Right renal pelvis (tissue), 4 donors: ENCODE measurements at places on chromosomes 6 and 20.

- no peak for DNase-seq
Measured at GRCh38 chr20:37007898-37008649, 56.6 kb upstream of the SAMHD1 start.

- DNase-seq, result no peak
Measured at GRCh38 chr6:69408886-69409285, 387.9 kb downstream of the LMBRD1 start.

GRCh38 chr6:131003488-131004386 lies 59.3 kb downstream of the EPB41L2 start:
- DNase-seq, result no peak

DNA sequence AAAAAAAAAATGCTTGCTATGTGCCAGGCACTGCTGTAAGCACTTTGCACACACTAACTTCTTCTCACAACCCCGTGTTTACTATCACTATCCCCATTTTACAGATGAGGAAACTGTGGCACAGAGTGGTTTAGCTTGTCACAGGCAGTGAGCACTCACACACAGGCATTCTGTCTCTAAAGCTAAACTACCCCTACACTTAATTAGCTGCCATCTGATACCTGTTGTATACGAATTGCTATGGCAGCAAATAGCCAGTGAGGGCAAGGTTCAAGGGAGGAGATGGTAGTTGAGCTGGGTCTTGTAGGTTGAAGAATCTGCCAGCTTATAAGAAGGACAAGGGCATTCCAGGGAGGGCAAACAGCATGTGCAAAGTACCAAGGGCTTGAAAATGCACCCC lies 5.2 kb downstream of the TNNC2 start:
- DNase-seq, result no peak

GRCh38 chr6:130018744-130019325 lies 454 bp downstream of the L3MBTL3 start:
- no peak for DNase-seq

GRCh38 chr6:4660377-4661321 lies 115.6 kb upstream of the CDYL start:
- DNase-seq, result no peak

- DNase-seq, result no peak
Measured at GRCh38 chr6:46288835-46289234, 118.1 kb upstream of the ENPP5 start.

GRCh38 chr6:41430875-41431274 lies 95.5 kb downstream of the NCR2 start:
- DNase-seq, result no peak

GRCh38 chr20:47137231-47137870 lies 219.1 kb downstream of the ZMYND8 start:
- no peak for DNase-seq

DNA sequence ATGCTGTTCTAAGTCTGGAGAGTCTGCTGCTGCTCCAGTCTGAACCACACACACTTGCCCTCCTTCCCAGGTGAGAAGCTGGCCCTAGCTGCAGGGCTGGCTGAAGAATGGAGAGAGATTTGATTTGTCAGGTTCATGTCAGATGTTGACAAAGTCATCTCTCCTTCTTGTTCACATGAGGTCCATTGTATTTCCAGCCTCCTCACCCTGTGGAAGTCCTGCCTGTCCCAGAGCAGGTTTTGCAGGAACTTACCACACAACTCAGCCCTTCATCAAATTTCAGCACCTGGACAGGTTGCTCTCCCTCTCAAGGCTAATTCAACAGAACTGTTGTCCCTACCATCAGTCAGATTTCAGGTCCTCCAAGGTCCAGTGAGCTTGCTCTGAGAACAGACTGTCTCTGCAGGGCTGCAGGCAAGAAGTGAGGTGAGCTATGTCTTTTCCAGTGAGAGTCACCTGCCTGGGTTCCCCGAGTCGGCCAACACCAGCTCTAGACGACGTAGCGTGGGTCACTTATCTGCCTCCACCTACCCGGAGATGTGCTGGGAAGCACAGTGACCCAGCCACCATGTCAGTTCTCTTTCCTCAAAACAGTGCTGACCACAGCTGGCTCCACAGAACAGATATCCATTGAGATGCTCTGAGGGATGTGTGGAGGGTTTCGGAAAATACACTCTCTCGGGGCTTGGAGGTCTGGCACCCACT lies 58.0 kb upstream of the CD93 start:
- no peak for DNase-seq

DNA sequence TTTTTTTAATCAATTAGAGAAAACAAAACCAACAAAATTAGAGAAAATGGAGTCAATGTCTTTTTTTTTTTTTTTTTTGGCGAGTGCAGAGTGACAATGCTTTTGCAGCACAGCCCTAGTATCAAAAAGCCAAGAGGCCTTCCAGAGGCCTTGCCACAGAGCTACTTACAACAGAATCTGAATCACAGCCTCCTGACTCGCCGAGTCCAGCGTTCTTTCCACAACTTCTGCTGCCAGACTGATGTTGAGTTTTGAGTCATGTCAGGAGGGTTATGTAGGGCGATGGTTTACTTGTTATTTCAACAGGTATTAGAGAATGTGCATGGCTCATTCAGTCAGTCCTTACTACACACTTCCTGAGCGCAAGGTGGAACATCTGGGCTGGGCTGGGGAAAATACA lies 88.6 kb downstream of the FNDC1 start:
- no peak for DNase-seq

- no peak for DNase-seq
Measured at GRCh38 chr20:32244150-32244823, 33.2 kb upstream of the KIF3B start.

GRCh38 chr20:46305331-46305972 lies 2.8 kb downstream of the CDH22 start:
- no peak for DNase-seq

GRCh38 chr6:149134511-149134933 lies 183.0 kb upstream of the TAB2 start:
- no peak for DNase-seq

DNA sequence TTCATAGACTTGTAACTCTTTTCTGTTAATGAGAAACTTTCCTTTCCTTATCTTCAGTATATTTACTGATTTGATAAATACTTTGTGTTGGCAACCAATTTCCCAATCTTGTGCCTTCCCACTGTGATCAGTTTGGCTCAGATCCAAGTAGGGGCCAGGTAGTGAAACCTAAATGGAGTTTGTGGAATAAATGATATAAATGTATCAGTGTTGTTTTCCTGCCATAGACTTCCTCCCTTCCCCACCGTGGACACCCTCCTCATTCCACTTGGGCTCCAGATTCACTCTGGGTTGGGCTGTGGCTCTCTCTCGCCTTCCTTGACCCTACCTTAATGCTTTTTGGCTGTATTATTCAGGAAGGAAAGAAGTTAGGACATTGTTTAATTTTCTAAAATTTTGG lies 1.3 kb downstream of the ZKSCAN3 start:
- no peak for DNase-seq

- no peak for DNase-seq
Measured at GRCh38 chr6:19354181-19354580, 483.0 kb upstream of the ID4 start.

DNA sequence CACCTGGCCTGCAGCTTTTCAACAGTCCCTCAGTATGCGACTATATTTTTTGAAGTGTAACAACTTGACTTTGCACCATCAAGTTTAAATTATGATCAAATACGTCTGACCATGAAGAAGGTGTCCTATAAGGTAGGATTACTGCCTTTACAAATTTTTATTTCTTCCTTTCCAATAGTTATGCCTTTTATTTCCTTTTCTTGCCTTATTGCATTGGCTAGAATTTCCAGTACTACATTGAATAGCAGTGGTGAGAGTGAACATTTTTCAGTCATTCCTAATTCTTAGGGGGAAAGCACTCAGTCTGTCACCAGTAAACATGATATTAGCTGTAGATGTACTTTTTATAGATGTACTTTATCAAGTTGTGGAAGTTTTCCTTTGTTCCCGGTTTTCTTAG lies 81.4 kb downstream of the IRAK1BP1 start:
- no peak for DNase-seq

GRCh38 chr6:4503700-4504099 lies 272.5 kb upstream of the CDYL start:
- no peak for DNase-seq

DNA sequence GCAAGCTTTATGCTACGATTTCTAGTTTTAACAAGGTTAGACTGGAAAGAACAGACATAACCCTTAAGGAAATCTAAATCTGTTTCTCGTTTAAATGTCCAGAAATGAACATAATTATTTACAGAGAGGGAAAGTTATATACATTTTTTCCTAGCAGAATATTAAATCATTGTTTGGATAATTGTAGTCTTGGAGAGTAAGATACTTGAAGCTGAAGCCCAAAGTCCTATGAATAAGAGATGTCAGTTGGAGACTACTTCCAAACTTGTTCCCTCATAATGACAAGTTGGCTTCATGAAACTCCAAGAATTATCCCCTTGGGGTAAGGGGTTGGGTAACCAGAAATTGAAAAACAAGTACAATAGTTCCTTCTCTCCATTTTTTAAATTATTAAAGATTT lies 911.1 kb upstream of the MAN1A1 start:
- no peak for DNase-seq

DNA sequence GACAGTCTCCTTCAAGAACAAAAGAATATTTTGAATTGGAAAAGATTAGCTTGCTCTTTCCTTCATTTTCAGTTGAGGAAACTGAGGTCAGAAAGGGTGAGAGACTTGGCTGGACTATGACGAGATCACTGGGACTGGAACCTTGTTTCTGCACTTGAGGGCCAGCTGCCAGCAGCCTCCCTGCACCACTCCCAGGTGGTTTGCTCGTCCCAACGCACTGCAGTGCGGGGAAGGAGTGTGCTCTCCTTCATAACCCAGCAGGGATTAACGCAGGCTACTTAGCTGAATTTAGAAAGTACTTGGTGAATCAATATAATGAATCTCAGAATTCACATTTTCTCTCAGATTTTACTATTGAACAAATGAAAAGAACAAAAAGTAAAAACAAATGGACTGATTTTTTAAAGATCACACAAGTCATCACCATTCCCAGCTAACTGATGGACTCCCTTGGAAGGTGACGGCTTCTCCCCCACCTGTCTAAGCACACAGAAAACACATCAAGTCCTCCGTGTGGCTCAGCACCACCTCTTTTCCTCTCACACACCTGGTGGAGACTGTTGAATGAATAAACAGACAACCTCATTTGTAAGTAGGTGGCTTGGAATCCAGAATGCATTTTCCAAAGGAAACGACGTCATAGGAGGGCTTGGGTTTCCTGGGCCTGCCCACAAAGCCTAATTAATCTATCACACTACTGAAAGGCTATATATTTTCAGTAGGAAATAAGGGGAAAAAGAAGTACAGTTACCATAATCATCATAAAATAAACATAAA lies 121.0 kb downstream of the QRSL1 start:
- no peak for DNase-seq

DNA sequence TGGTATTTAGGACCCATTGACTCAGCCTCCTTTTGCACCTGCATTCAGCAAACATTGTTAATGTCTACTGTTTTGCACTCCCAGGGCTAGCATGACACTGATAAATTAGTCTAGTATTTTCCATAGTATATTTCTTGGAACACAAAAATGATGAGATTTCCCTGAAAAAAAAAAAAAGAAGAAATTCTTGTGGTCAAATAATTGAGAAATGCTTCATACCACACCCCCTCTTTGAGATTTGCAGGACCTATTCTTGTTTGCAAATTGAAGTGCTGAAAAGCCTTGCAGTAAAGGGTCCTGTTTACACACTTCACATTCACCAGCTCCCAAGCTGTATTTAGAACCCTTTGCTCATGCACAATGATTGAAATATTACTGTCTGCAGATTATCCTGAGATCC lies 36.3 kb upstream of the CLIC5 start:
- DNase-seq, result no peak

DNA sequence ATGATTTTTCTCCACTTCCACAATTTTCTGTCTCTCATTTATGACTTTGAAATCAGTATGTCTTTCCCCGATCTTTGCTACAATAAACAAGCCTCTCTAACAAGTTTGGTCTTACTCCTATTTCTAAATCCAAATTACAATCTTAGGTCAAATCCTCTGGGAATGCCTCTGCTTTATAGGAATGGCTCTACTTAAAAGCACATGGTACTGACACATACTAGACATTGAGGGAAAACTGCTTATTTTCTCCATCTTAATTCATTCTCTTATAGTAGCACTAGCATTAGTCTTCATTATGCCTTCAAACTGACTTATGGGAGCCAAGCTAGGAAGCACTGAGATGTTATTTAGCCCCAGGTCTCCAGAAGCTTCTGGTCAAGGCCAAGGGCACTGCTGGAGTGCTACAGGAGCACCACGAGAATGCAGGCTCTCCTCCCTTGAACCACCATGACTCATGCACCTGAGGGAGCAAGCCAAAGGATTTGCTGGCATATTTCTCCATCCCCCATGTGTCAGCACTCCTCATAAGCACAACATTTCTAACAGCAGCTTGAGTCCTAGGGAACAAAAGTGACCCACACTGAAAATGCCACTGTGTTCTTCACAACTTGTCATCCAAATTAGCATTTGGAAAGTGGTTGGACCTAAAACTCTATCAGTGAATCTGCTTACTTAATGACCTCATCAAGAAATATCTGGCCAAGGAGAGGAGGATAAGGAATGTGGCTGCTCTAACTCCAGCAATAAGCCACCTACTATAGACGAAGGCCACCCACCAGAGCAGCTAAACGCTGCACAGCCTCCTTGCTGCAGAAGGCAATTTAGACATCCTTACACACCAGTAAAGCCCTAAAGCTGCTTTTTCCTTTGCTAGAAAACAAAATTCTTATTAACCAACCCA lies 156.8 kb upstream of the KCNQ5 start:
- no peak for DNase-seq

DNA sequence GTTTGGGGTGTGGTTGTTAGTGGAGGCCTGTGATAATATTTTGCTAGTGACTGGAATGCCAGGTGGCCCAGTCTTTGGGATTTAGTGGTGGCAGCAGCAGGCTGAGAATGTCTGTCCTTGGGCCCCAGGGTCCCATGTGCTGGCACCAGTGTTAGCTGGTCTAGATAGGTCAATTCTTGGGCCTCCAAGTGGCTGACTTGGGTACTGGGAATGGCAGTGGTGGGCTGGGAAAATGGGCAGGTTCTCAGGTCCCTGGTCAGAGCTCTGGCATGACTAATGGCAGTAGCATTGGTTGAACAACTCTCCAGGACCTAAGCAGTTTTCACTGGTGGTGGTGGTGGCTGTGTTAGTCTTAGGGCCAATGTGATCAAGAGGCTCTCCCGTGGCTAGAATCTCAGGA lies 50.3 kb downstream of the OLIG3 start:
- DNase-seq, result no peak

- no peak for DNase-seq
Measured at GRCh38 chr6:21648475-21649050, 55.0 kb downstream of the SOX4 start.

DNA sequence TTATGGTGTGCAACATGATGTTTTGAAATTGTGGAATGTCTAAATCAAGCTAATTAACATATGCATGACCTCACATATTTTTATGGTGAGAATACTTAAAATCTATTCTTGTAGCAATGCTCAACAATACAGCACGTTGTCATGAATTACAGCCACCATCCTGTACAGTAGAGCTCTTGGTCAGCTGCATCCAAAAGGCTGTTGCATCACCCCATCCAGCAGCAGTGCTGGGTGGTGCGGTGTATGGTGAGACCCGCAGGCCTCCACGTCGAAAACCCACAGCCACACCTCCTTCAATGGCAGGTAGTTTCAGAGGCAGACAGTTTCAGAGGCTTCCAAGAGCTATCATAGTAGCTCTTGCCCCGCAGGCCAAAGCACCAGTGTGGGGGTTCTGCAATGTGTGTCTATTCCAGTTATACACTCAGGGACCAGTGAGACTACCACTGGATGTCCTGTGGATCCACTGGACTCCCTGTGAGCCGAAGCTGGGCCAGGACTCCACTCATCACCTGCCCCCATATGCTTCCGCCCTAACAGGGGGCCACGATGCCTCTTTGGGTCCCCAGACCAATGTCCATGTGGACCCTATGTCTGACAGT lies 23.4 kb downstream of the PACSIN1 start:
- no peak for DNase-seq

GRCh38 chr6:15781890-15782289 lies 119.1 kb upstream of the DTNBP1 start:
- DNase-seq, result no peak
